ENCODE measurements at places on chromosomes 3 and 15.

DNA sequence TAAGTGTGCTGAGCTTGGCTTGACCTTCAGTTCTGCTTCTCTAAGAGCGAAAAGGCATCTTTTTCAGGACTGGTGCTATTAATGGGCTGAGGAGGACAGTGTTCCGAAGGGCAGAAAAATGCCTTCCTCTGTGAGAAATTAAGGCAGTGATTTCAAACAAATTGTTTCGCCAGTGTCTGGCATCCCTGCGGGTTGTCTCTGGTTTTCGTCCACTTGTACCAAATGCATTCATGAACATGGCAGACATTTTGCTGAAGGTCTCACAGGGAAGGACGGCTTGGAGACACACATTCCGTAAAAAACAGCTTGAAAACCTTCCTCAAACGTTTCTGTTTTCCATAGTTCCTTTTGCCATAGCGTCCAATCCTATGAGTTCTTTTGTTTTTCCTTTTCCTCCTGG, 57.1 kb downstream of the CEMIP start:
- DNase-seq = no peak

GRCh38 chr3:37862219-37862902, 681 bp downstream of the CTDSPL start:
- peak; percentile 62 for DNase-seq

DNA sequence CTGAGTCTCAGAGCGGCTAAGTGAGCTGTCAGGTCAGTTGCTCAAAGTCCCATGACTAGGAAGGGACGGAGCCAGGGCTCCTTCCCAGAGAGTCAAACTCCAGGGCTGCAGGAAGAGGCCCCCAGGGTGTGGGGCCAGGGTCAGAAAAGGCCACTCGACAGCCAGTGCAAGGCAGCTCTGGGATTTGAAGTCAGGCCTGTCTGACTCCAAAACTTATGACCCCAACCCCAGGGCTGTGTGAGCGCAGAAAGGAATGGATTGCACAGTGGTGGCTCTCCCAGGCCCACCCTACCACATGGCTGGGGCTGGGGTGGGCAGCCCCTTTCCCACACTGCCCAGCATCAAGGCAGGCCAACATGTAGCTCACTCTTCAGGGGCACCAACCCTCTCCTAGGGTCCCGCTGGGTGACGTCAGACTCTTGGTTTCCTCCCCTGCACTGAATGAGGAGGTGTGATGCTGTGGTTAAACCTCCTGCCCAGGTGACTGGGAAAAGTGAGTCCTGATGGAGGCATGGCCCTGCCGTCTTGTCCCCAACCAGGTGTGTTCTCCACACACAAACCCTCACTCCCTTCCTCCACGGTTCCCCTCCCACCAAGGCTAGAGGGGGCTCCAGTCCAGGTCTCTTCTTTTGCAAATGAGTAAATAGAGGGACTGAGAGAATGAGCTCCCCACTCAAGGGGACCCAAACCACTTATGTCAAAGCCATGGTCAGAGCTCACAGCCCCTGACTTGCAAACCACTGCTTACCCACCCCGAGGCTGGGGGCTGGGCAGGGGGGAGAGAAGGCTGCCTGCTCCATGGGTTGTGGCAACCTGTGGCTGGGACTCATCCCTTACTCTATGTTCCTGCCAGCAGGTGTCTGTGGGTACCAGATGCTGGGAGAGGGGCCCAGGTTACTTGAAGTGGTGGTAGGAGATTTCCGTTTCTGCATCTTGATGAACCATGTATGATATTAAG, 23.8 kb upstream of the CORO2B start:
- peak; percentile 13 for DNase-seq

DNA sequence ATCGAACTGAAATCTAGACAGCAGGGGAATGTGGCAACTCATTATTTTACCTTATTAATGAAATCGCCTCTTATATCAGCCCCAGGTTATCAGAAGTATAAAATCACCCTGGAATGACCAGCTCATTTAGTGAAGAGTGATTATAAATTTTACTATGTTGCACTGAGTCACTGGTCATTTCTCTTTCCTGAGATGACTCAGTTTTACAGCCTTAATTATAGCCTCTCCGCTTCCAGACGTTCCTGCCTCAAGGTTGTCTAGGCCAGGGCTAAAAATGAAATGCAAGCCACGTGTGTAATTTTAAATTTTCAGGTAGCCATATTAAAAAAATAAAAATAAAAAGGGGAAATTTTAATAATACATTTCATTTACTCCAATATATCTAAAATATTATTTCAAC, 33.3 kb downstream of the DET1 start:
- DNase-seq = no peak

GRCh38 chr3:42905740-42906069, 237 bp upstream of the ZNF662 start:
- DNase-seq = no peak

DNA sequence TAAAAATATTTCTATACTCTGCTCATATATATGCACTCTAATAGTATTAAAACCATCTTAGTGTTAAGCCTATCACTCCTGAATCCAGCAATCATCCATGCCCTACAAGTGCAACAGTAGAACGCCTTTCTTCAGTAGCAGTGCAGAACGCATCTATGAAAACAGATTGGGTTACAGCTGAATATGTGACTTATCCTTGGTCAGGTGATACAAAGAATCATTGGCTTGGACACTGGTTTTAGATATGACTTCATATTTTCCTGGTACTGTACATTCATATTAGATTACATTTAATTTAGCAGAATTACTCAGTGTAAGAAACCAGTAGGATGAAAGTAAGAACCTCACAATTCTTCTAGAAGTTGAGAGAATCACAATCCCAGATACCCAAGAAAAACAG, 43.3 kb downstream of the ZNF106 start:
- no peak for DNase-seq

- no peak for DNase-seq
Observed at GRCh38 chr15:74196175-74196574, 6.4 kb downstream of the STRA6 start.

DNA sequence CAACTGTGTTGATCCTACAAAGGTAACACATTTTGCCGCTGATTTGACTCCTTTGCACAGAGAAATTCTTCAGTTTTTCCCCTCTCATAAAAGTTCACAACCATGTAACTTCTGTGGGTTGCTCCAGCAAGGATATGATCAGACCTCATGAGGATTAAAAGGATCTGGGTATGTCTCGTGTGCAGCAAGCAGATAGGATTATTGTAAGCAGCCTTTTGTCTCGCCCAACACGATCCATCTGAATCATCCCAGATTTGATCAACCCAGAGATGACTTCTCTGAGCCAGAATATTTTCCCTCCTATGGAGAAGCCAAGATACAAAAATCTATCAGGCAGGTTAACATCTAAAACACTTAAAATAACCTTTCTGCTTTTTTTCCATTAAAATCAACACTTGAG, 12.8 kb upstream of the BNIP2 start:
- no peak for DNase-seq

- DNase-seq = no peak
Observed at GRCh38 chr3:197381371-197381770, 83.0 kb upstream of the DLG1 start.

GRCh38 chr3:163166197-163166596, 1669.6 kb downstream of the OTOL1 start:
- DNase-seq = no peak

DNA sequence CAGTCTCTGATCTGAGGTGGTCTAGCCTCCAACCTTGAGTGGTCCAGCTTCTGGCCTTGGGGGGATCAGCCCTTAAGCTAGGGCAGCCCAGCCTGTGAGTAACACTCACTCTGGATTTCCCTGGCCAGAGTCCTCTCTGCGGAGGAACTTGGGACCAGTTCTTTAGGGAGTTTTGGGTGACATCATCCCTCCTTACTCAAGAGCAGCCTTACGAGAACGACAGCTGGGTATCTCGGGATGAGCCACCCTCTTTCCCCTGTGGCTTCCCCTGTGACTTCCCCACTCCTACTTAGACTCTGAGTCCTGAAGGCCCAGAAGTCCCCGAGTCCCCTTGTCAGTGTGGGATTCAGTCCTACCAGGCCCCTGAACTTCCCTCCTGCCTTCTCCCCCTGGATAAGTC, 10.2 kb upstream of the PLXND1 start:
- no peak for DNase-seq

GRCh38 chr15:33701304-33701696, 267.0 kb upstream of the CHRM5 start:
- DNase-seq = no peak

- no peak for DNase-seq
Observed at GRCh38 chr3:7934362-7934761, 567.3 kb upstream of the LMCD1 start.

DNA sequence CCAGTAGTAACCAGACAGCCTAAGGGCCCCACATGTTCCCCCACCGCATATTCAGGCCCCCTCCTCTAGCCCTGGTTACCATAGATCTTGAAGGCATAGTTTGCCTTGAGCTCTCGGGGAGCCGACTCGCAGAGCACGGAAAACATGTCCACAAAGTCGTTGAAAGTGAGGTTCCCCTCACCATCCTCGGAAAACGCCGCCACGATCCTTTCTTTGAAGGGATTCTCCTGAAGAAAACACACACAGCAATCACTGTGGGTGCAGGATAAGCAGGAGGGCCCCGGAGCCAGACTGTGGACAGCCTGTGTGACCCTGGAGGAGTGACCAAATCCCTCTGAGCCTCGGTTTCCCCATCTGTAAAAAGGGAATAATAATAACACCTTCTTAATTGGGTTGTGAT, 16.8 kb downstream of the SH2D7 start:
- no peak for DNase-seq

- DNase-seq = no peak
Observed at GRCh38 chr3:35864871-35865270, 225.5 kb downstream of the ARPP21 start.

DNA sequence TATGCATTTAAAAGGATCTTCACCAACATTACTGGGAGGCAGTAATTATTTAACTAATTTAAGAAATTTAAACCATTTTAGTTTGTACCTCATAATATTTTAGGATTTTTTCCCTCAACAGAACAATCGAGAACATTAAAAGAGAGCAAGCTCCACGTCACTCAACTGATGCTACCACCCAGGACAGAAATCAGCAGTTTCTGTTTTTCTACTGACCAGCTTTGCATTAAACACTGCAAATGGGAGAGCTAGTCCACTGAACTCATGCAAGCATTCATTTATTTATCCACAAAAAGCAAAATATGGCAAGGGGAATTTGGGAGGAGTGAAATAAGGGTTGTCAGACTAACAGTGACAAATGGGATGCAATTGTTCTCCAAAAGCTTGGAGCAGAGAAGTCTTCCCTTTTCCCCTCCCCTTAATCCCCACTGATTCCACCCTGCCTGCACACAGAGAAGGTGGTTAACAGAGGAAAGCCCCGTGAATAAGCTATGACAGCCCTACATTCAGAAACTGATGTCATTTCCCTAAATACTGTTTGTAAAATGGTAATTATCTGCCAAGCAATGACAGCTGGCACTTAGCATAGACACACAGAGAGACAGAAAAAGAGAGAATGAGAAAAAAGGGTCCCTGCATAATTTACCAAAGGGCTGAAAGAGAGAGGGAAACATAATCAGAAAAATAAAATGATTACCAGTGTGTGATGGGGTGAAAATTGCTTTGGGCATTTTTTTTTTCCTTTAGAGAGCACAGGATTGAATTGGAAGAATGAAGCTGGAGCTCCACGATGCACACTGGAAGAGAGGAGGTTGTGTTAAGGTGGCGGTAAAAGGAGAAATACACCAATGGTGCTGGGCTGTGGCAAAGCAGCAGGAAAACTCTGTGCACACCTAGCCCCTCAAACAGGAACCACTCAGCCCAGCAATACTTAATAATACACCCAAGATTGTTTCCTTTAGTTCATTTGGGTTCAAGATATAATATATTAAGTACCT, 777.4 kb downstream of the TUSC7 start:
- DNase-seq = no peak

DNA sequence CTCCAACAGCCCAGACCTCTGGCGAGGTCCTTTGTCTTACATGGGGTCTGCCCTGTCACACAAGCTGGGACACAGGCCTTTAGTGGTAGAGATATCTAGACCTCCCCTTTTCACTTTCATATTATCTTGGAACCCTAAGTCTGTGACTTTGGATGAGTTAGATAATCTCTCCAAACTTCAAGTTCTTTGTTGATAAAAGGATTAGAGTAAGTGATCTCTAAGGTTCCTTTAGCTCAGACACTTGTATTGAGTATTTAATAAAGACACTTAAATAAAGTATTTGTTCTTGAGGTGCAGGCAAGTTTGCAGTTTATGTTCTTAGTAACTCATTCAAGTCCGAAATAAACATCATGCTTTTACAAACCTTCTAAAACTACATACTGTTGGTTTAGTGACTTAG, 459.6 kb downstream of the SHQ1 start:
- DNase-seq = no peak

DNA sequence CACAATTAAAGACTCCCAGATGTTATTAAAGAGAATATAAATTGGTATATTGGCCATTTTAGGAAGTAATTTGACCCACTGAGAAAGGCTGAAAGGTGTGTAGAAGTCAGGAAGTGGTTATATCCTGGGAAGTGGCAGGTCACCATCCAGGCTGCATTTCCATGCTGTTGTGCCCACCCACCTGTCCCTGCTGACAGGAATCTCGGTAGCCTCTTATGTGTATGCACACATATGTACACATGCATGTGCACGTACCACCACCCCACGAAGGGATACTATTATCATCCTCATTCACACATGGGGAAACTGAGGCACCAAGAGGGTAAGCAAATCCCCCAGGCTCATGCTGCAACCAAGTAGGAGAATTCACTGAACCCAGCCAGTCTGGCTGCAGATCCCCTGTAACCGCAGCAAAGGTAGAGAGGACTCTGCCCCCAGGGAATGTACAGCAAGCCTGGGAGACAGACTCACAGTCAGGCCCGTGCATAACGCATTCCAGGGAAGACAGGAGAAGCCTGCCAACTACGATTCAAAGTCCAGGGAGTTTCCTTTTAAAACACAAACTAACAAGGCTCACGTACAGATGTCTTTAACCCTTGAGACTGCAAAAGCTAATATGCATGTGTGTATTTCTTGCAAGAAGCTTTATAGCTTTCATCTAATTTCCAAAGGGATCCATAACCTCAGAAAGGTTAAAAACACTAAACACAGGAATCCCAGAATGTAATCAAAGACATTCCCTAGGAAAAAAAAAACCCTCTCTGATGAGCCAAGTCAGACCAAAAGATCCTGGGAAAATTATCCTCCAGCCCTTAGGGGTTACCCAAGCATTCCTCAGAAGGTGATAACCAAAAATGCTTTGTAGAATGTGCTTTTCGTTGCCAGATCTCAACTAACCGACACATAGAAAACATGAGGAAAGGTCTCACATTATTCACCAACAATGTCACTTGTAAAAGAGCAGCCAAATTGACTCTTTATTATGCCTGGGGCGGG, 129.6 kb downstream of the ADAMTS17 start:
- DNase-seq = no peak

- DNase-seq = no peak
Observed at GRCh38 chr3:114645392-114645791, 351.6 kb downstream of the TIGIT start.

DNA sequence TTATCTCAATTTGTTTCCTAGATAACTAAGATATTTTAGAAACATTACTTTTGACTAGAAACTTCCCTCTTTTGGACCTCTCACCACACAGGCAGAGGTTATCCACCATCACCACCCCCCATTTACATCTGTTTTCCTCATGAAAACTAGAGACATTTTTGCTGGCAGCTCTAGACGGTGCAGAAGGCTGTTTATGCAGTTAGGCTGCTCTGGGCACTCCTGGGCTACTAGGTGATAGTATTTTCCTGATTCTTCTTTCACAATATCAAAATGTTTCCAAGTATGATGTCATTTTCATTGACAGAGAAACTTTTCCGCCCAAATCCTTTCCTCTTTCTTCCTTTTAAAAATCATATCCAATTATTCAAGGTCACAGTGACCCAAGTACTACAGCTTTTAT, 67.1 kb downstream of the PLOD2 start:
- DNase-seq = no peak

GRCh38 chr15:66489179-66489791, 8.3 kb downstream of the SNAPC5 start:
- DNase-seq = peak; percentile 10

GRCh38 chr3:24830230-24831152, 335.8 kb upstream of the THRB start:
- DNase-seq = no peak

Data from activated T-cell treated with anti-CD3 and anti-CD28 coated beads, Interleukin-2, amount 50 U/mL, for 48 hours (primary cell).